ENCODE measurements at places on chromosomes 1 and 21.

DNA sequence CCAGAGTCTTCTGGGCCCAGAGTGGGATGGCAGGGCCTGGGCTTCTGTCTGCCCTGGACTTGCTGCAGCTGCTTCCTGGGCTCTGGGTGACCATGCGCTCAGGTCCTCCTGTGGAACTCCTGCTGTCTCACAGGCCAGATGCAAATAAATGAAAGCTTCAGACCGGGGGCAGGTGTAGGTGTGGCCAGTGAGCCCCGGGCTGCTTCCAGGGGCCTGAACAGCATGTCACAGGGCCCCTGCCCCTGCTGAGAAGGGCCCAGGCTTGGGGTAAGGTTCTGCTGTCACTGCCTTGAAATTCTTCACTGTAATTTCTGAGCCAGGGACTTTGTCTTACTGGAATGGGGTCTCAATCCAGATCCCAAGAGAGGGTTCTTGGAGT is 2.5 kb upstream of the PKNOX1 start:
- DNase-seq = peak; percentile 40

DNA sequence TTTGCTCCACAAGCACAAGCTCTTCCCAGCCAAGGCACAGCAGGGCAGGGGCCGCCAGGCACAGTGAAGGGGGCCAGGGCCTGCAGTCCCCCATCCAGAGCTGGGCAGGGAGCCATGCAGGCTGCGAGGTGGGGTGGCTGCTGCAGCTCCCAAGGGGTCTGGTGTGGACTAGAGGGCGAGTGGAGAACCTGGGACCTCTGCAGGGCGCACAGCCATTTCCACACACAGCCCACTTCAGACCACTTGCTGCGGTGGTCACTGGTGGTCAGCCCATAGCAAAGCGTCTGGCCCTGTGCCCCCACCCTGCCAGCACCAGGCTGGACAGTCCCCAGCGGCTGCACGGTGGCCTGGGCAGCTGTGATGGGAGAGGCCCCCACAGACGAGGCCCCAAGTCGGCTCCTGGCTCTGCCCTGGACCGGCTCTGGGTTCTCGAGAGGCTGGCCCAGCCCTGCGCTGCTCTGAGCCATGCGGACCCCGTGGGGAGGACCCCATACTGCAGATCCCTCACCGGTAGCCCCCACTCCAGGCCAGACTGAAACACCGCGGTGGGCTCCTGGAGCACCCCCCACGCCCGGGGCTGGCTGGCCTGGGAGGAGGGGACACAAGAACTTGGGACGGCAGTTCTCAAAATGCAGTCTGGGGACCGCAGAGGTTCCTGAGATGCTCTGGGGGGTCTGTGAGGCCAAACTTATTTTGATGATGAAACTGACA is 47.1 kb upstream of the COL6A2 start:
- no peak for DNase-seq

GRCh38 chr21:38679534-38679933 is 126.2 kb upstream of the ETS2 start:
- DNase-seq = no peak

- no peak for DNase-seq
These were observed 5.5 kb downstream of the STK40 start for GRCh38 chr1:36380143-36380619.

DNA sequence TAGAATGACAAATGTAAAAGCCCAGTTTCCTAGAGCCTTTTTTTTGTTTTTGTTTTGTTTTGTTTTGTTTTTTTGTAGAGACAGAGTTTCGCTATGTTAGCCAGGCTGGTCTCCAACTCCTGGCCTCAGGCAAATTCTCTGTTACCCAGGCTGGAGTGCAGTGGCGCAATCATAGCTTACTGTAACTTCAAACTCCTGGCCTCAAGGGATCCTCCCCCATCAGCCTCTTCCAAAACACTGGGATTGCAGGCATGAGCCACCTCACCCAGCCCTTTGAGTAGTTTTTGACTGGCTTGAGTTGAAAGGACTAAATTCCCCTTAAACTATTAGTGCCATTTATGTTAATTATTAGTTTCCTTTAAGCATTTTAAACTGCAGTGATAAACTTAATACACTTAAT is 28.8 kb upstream of the ZBTB18 start:
- DNase-seq = no peak

Data from DMS53 (cell line).